ENCODE measurements at places on chromosomes 1 and 21. TPM values are rescaled to one million over a fixed set of nuclear protein-coding genes. Genes with fewer than 3 reads are reported as not detected.
A peak's percentile ranks its signal among the peaks of the same experiment; 100 is the strongest.

- no peak for DNase-seq
Measured at GRCh38 chr1:226604560-226605317, 56.2 kb downstream of the STUM start.

DNA sequence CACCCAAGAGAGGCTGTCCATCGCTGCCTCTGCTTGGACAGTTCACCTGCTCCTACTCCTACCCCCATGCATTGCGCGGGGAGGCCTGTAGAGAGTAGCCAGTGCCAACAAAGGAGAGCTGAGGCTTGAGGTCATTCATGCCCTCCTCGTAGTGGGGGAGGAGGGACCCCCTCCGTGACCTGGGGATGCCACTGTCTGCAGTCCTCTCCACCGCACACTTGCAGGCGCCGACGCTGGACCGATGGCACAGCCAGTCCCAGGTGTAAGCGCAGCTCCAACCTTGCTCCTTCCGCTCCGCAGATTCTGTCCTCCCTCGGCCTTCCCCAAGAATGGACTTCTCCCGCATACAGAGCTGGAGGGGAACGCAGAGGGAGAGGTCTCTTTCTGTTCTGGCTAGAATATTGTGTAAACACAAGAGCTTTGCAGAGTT lies 672 bp upstream of the PHLDA3 start:
- no peak for DNase-seq

GRCh38 chr1:2523891-2524609 lies 2.3 kb downstream of the PANK4 start:
- no peak for DNase-seq

DNA sequence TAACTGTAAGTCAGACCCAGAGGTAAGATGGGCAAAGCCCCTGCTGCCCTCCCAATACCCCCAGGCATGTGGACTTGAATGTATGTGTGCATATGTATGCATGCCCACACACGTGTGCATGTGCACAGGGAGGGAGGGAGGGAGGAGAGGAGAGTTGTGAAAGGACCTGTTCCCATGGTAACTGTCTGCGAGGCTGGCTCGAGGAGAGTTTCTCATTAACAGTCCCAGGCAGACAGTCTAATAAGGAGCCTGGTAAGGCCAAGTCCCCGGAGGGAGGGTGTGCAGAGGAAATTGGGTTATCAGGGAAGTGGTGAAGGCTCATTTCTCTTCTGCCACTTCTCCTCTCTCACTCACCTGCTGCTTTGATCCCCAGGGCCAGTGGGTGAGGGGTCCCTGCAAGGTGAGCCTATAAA lies 74.9 kb downstream of the NFASC start:
- no peak for DNase-seq

DNA sequence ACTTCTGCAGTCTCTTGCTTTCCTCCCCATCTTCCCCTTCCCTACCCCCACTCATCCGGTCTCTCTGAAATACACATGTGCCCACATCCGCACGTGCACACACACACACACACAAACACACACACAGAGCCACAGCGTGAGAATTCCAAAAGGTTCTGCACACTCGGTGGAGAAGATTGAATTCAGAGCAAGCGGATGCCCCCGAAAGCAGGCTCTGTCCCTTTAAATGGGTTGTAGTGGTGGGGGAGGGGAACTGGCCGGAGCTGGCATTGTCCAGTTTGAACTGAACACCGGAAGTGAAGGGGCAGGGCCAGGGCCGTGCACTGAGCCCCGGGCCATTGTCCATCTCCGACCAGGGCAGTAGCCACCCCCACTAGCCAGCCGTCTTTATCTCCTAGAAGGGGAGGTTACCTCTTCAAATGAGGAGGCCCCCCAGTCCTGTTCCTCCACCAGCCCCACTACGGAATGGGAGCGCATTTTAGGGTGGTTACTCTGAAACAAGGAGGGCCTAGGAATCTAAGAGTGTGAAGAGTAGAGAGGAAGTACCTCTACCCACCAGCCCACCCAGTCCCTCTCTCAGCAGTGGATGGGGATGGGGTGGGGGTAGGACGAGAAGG lies 1.3 kb upstream of the LIN28A start:
- DNase-seq = no peak

- no peak for DNase-seq
Measured at GRCh38 chr1:39955547-39956539, 898 bp downstream of the MFSD2A start.

- DNase-seq = no peak
Measured at GRCh38 chr21:36477001-36477400, 2.9 kb downstream of the CLDN14 start.

DNA sequence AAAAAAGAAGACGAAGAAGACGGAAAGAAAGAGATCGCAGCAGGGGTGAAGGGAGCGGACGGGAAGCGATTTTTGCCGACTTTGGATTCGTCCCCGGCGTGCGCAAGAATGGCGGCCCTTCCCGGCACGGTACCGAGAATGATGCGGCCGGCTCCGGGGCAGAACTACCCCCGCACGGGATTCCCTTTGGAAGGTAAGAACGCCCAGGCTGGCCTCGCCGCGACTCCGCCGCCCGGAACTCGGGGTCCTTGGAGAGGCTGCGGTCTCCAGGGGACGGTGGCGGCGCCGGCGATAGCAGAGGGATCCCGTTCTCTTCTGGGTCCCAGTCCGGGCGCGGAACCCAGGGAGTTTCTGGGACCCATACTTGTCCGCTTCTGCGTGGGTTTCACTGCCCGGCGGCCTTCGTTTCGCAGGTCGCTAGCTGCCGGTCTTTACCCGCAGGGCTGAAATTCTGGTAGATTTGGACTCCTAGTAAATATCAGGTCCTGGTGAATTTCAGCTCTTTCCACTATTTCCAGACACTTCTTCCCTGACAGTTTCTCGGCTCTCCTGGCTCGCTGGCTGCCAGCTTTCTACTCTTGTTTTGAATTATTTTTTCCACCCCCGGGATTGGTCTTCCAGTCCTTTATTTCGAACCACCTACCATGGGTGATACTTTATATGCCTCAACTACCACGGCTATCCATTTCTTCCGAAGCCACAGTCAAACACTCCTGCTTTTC lies 1.0 kb downstream of the PAX7 start:
- no peak for DNase-seq

DNA sequence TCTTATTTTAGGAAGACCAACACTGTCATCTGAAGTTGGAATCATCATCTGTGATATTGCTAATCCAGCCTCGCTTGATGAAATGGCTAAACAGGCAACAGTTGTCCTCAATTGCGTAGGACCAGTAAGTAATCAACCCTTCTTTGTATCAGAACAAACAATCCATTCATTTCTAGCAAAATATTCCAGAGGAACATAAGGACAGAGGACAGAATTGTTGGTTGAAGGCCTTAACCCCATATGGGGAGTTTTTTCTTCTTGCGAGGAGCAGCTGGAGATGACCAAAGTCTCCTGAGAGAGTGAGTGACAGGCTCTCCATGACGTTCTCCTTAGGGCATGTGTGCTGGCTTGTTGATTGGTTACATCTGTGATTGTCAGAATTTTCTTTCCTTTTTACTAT lies 2.7 kb downstream of the SCCPDH start:
- no peak for DNase-seq

DNA sequence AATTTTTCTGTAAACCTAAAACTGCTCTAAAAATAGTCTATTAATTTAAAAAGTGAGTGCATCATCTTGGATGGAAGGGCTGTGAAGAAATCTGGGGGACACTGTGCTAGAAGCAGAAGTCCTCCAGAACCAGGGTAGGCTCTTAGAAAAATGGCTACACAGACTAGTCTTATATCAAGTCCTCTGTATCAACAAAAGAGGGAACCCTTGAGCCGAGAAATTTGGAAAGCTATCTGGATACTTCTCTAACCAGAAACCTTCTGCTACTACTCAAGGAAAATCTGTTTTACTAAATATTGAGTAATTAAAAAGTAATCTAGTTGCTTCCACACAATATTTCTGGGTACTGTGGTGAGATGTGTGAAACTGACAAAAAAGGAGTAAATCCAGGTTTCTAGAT lies 92.1 kb downstream of the WDR3 start:
- DNase-seq = no peak

DNA sequence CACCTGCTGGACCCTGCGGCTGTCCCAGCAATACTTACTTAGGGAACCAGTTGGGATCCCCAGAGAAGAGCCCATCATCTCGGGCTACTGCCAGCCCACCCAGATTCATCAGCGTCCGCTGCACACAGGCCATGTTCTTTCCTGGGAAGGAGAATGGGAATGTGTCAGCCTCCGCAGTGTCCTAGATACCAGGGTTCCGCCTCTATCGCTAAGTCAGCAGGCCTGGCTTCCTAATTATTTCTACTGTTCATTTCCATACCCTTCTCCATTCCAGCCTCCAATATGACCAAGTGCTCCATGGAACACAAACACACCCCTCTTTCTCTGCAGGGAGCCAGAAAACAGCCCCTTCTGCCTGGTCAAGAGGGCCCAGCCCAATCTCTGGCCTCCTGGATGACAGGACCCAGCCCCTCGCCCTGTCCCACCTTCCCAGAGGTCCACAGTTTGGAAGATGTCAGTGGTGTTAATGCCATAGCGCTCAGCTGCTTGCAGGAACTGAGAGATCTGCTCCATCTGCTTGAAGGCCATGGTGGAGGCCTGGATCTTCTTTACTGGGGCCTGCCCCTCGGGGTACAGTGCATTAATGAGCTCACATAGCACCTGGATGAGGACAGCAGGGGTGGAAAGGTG lies 6.0 kb downstream of the TAGLN2 start:
- DNase-seq = no peak

GRCh38 chr1:227742738-227743715 lies 7.8 kb downstream of the SNAP47 start:
- DNase-seq = no peak

DNA sequence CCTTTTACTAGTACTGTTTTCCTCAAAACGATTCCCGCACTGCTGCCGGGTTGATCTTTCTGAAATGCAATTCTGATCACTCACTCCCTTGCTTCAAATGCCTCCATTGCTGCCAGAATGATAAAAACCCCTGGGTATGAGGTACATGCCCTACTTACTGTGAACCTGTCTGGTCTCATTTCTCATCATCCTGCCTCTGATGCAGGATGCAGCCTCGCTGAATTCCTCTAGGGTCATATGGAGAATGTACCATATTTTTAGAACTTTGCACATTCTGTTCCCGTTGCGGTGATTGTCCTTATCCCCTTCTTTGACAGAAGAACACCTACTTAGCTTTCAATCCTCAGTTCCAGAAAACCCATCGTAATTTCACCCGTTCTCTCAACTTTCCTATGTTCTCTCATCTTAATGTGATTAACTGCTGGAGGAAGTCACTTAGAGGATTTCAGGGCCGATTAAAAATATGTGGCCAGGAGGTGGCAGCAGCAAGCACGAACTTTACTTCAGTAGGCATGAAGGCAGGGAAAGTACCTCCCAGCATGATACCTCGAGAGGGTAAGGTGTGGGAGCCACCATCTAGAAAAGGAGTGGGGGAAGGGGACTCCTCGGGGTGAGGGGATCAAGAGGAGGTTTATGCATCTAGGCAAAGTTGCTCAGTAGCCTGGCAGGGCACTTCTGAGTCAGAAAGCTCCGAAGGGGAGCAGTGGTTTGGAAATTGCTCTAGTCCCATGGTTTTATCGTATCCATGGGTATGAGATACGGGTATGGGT lies 361.5 kb upstream of the ZP4 start:
- DNase-seq = peak; percentile 64

DNA sequence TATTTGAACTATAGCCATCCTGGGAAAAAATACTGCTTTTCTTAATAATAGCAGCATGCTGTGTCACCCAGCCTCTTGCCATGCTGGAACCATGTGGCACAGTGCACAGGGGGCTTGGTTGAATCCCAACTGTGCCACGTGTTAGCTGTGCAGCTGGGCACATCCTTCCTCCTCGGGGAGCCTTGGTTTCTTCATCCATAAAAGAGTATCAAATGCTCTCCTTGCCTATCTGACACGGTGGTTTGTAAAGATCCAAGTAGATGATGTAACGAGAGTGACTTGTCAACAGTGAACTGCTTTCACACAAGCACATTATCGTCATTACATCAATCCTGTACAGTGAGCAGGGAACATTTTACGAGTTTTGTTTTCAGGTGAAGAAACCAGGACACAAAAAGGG lies 24.4 kb downstream of the VASH2 start:
- no peak for DNase-seq

DNA sequence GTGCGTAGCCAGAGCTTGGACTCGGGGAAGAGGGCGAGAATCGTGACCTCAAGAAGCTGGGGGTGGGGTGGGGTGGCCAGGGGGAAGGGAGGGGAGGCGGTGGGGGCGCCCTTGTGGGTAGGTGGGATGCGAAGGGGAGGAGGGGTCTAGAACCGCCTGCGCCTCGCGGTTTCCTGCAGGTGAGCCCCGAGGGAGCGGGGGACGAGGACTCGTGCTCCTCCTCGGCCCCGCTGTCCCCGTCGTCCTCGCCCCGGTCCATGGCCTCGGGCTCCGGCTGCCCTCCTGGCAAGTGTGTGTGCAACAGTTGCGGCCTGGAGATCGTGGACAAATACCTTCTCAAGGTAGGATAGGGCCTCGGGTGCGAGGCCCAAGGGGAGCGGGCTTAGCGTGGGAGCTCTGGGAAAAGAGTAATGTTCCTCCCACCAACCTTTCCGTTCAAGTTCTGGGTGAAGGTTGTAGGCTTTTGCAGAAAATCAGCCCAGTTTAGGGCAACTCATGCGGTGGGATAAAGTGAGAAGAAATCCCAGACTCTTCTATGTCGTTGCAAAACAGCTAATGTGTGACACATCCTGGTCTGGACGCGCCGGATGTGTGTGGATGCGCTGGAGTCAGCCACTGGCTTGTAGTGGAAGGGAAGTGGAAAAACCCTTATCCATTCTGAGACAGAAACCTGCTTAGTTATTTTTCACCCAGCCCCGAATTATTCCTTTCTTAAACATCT lies 2.9 kb downstream of the LHX8 start:
- no peak for DNase-seq

- no peak for DNase-seq
Measured at GRCh38 chr1:17535300-17535936, 4.1 kb upstream of the ARHGEF10L start.

- no peak for DNase-seq
Measured at GRCh38 chr1:154295408-154296235, 23.2 kb downstream of the HAX1 start.

DNA sequence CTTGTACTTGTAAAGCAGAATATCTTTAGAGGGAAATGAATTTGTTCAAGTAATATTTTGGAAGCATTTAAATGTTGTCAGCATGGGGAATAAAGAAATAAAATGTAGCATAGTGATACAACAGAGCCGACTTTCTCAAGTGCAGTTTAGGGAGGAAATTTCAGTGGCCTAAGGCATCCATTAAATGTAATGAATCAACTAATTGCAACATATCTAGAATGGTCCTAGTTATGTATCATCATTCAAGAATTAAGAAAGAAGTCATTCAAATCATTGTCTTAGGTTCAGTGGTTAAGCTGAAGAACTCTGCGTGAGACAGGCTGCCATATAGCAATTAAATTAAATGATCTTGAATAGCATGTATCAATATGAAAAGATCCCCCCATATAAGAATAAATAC lies 360.7 kb downstream of the TBX15 start:
- DNase-seq = no peak

Gene TACSTD2
- total RNA-seq = 4.7 TPM

Gene CAMK1G
- total RNA-seq = 0.80 TPM

Gene ITGB3BP
- 7.0 TPM for total RNA-seq

Gene OR14K1
- not detected for total RNA-seq

Gene FCRLB
- 0.26 TPM for total RNA-seq

Gene TTC24
- total RNA-seq = not detected

Gene SLAMF8
- 2.8 TPM for total RNA-seq

Gene SUSD4
- 3.7 TPM for total RNA-seq

Gene MOB3C
- 2.6 TPM for total RNA-seq

Gene RORC
- total RNA-seq = 17.6 TPM

Data from right lobe of liver (tissue), 6 donors.